ENCODE measurements at places on chromosomes 4 and X.

GRCh38 chr4:98446499-98447375 is 185.6 kb downstream of the RAP1GDS1 start:
- DNase-seq = no peak

GRCh38 chr4:102734591-102735385 is 26.0 kb downstream of the MANBA start:
- DNase-seq = no peak

GRCh38 chr4:80171656-80172055 is 25.6 kb upstream of the PRDM8 start:
- no peak for DNase-seq

- no peak for DNase-seq
Observed at GRCh38 chrX:68087526-68087925, 345.8 kb downstream of the OPHN1 start.

GRCh38 chrX:11458170-11458569 is 165.0 kb downstream of the AMELX start:
- no peak for DNase-seq

- no peak for DNase-seq
Observed at GRCh38 chr4:142556048-142556447, 290.1 kb downstream of the INPP4B start.

GRCh38 chr4:41792166-41792565 is 43.6 kb upstream of the PHOX2B start:
- DNase-seq = no peak

GRCh38 chrX:70433848-70434351 is 10.7 kb upstream of the DLG3 start:
- peak; percentile 64 for DNase-seq

GRCh38 chr4:24059839-24060238 is 170.0 kb upstream of the PPARGC1A start:
- no peak for DNase-seq

DNA sequence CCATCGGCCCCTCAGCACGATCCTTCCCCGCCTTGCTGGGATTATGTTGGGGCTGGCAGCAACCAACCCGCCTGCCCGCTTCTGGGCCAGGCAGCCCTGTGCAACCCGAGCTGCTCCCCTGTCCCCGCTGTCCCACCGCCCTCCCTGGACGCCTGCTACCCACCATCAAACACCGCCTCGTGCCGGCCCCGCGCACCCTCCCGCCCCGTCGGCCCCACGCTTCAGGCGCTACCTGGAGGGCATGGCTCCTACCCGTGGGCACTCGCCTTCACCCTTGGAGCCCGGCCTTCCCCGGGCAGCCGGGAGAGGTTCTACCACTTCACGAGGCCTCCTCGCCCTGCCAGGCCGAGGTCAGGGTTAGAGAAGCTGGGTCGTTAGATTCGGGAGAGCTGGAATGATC is 37.0 kb downstream of the TKTL1 start:
- DNase-seq = no peak

DNA sequence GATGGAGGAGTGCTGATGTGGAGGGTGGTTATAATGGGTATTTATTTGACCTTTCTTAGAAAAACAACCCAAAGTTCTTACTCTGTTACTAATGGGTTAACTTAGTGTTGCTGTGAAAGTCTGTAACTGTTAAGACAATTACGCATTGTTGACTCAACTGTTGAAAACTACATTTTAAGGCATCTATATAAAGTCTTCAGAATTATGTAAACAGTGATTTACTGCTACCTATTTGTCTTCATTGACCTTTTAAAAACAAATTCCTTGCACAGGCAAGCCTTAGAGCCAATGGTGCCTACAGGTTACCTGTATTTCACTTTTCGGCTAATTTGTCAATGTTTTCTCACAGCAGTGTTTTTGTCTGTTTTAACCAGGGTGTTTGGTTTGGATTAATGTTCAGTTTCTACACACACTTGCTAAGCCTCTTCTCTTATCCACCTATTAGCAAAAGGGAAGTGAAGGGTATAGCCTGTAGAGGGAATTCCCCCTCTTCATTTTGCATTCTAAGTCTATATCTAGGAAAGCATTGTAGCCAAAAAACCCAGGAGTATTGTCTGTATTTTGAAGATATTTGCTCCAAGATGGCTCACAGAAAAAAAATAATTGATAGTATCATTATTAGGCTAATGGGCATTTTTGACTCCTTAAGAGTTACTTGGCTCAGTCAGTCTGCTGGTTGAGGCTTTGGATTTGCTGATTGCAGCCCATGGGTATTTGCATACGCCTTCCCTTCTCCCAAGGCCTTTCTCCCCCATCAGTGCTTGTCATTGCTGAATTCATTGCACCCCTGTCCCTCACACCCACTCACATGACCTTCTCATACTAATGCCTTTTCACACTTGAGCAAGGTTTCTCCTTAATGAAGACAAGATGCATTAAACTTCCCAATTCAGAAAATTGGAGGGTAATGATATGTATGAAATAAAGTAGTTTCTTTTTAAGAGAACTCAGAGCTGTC is 30.5 kb downstream of the AFF1 start:
- no peak for DNase-seq

GRCh38 chr4:84220990-84221389 is 278.1 kb downstream of the NKX6-1 start:
- DNase-seq = no peak

DNA sequence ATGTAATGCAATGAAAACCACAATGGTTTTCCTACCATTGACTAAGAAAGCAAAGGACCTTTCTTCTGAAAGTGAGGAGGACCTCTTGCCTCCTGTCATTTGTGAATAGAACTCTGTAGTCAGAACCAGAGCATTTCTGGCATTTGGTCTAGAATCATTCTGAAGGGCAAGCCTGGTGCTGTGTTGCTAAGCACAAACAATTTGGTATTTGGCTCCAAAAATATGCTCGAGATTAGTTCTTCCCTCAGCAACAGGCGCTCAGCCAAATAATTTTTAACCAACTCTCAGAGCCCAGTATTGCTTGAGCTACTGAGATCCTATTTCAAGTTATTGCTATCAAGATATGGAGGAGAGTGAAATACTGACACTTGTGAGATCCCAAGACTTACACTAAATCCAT is 71.0 kb downstream of the SNCA start:
- DNase-seq = peak; percentile 58

GRCh38 chr4:1843852-1844251 is 12.1 kb downstream of the LETM1 start:
- peak; percentile 26 for DNase-seq

DNA sequence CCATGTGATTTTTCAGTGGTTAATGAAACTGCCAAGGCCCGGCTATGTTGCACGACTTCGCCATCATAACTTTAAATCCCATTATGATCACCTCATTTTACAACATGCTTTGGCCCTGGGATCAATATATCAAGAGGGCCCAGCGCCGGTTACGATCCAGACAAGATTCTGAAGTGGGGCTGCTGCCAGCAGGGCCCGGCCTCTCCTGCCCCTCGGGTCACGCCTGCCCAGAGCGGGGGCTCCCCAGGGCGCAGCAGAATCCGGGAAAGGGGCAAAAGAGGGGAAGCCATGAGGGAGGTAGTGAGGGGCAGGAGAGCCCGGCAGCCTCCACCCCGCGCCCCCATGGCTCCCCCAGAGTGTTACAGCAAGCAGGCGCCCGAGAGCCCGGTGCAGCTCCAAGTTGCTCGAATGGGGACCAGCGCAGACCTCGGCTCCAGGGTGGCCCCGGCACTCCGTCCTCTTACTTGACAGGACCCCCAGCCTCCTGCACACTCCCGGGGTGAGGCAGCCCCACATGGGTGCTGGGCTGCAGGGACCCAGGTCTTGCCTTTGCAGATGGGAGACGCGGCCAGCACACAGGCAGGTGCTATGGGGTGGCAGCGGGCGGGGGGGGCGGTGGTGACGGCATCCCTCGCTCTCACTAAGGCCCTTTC is 129.8 kb upstream of the NKX1-1 start:
- DNase-seq = no peak

GRCh38 chr4:54708339-54709279 is 50.9 kb downstream of the KIT start:
- no peak for DNase-seq

DNA sequence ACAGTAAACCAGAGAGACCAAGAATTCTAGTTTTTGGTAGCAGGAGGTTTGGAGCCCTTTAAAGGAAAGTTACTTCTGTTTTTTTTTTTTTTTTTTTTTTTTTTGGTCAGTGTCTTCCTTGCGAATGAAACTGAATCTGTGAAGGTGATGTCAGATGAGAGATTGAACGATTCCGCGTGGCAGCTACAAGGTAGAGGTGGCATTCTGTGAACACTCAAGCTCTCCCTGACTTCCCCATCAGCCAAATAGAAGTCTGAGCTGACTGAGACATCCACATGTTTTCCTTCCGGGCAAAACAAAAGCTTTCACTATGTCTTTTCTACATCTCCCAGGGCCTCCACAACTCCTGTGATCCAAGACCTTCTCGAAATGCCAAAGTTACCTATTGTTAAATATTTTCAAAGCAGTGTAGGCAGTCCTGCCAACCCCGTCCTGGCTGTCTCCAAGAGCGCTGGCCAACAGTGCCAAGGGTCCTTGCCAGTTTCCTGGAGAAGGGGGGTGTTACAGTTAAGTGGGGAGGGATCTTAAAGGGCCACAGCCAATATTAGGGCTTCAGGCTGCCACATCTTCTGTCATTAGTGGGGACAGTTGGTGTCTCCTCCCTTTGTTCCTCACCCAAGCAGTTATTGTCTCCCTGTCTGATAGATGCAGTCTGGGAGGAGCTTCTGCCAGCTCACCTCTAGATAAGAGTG is 102.9 kb upstream of the SLC34A2 start:
- peak; percentile 46 for DNase-seq

DNA sequence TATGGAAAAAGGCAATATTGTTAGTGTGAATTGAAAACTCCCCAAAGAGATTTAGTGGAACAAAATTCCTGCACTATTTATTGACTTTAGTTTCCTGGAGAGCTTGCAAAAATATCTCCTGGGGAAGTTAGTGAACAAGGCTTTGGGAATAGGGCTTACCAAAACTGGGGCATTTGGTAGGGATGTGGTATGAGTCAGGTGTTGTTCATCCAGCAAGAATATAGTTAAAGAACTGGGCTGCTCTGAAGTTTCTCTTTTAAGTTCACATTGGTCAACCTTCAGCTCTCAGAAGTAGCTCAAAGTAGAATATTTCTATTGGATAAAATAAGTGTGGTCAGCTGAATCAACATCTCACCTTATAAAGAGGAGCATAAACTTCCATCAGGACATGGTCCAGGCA is 185.0 kb downstream of the CPE start:
- no peak for DNase-seq

DNA sequence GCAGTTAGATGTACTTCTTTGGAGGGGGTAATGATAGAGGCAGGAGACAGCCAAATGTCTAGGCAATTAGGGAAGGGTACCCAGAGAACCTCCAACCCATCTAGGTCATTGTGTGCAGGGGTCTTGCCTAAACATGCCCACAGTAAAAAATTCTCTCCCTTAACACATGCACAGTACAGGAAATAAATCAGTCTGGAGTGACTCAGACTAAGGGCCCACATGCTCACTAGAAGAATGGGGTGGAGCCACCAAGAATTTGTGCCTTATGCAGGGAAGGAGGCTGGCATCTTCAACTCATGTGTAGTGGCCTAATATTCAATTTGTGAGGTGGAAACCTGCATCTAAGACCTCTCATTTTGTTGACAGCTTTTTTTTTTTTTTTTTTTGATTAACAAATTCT is 945.3 kb upstream of the GRIA3 start:
- no peak for DNase-seq

DNA sequence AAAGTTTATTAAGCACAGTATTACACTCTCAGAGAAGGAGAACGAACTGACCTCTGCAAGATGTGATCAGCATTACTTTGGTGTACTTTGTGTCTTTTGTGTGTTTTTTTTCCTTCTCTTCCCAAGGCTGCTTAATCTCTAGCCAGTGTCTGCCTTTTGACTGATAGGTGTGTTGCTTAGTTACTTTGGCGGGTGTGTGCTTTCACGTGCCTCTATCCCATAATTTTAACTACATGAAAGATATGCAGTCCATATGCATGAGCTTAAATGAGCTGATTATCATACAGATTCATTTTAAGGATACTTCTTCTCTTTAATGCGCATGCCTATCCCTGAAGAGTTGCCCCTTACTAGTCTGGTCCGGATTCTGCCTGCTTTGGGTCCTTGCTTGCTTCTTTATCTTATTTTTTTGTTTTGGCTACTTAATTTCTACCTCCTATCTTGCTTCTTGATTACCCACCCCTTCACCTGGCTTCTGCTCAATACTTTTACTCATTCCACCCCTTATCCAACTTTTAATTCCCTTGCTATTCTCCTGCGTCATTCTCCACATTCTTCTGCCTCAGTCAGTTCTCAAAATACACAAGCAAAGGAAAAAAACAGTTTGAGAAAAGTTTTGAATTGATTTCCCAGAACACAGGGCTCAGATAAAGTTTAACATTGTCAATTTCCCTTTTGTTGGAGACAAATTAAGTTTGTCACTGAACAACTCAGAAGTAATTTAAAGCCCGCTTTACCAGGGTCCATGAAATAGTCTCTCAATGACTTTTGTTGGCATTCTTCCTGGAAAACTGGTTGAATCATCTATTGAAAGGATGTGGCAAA is 182.0 kb downstream of the TENT5D start:
- DNase-seq = no peak

GRCh38 chr4:41587286-41587685 is 49.3 kb downstream of the LIMCH1 start:
- DNase-seq = no peak

DNA sequence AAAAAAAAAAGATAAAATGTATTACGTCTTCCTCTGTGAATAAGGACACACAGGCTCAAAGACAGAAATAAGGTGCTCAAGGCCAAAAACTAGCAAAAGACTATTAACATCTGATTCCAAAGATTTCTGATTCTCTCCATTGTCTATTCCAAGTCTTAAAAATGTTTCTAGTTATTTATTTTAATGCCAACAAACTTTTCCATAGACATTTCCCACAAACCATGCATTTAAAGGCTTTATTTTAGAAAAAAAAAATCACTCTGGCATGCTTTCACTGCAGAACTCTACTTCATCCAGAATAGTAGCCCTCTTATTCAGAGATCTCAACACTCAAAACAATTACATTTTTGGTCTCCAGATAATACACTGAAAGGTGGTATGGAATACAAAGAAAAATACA is 545.0 kb upstream of the TENM3 start:
- no peak for DNase-seq

DNA sequence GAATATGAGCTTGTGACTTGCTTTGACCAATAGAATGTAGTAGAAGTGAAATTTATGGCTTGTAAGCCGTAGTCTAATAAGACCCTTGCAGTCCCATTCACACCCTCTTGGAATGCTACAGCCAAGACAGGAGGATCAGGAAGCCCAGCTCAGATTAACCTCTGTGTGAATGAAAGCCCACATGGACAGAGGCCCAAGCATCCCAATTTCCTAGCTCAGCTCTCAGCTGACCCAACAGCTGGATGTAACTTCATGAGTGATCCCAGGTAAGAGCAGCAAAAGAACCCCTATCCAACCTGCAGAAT is 12.8 kb upstream of the PPM1K start:
- DNase-seq = no peak

DNA sequence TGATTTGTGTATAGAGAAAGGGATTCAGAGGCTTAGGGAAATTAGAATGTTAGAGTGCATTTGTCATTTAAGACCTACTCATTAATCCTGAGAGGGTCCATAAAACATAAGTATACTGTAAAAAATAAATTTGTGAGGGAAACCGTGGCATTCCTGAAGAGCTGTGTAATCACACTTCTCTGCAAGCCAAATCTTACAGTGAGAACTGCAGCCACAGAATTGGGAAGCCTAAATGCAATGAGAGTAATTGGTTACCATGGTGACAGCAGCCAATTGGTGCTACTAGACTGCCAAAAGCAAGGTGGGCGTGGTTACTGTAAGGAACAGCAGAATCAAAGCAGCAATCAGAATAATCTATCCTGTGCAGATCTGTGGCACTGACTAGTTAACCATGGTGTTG is 345.2 kb upstream of the GRID2 start:
- DNase-seq = no peak

GRCh38 chr4:5800496-5800895 is 89.5 kb downstream of the EVC start:
- no peak for DNase-seq
